ENCODE measurements at places on chromosomes 16 and 17. TPM values are rescaled to one million over a fixed set of nuclear protein-coding genes. Genes with fewer than 3 reads are reported as not detected.

Gene RHBDF1
- total RNA-seq, result 61.7 TPM

DNA sequence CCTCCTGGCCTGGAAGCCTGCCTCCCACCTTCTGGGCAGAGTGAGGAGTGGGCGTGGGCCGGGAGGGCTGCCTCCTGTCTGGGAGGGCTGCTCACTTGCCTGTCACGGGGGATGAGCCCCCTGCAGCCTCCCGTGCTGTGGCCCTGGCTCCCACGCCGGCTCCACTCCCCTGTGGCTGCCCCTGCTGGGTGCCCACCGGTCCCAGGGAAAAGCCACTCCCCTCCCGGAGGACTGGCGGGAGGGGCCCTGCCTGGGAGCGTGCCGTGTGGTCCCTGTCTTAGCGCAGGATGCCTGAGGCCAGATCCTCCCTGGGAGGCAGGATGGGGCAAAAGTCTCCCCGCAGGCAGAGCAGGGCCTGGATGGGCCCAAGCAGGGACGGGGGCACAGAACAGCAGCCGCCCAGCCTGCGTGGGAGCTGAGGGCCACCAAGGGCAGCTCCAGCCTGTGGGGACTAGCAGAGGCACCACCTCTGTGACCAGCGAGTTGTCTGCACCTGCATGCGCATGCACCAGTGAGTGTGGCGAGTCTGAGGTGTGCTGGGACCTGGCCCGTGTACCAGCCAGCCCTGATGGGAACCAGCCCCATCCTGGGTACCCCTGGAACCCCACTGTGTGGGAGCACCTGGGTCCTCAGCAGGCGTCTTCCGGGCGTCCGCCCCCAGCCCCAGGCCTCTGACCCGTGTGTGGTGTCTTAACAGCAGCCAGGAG lies 339.9 kb downstream of the SEC14L1 start:
- no peaks in the 10 kb centered on the region for H3K36me3 ChIP-seq
- H3K27ac ChIP-seq, result no peak overlapping the region
- peaks cover 26% of the 10 kb centered on the region for H3K4me1 ChIP-seq
- DNase-seq, result no peak
- H3K27me3 ChIP-seq, result no peaks in the 10 kb centered on the region

- H3K4me3 ChIP-seq, result no peak overlapping the region
- no peak overlapping the region for H3K27ac ChIP-seq
- DNase-seq, result no peak
- peaks cover 15% of the 10 kb centered on the region for H3K27me3 ChIP-seq
Observed at GRCh38 chr17:14986127-14986526, 279.0 kb downstream of the PMP22 start.

GRCh38 chr17:77377710-77378235 lies 237.0 kb downstream of the SEC14L1 start:
- no peaks in the 10 kb centered on the region for H3K27me3 ChIP-seq
- no peak overlapping the region for H3K4me3 ChIP-seq

DNA sequence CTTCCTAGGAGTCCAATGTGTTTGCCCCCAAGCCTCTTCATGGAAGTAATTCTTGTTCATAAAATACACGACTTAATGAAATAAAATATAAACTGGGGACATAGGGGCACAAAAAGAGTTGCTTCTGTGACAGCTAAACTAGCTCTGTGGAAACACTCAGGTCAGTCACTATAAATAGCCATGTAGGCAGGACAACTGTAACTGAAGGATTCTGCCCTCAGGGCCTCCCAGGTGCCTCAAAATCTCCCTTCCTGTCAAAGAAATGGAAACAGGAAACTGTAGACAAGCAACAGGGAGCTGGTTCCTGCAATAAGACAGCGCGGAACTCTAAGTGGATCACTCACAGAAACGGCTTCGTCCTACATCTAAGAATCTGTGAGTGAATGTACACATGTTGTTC lies 178.1 kb upstream of the ZFHX3 start:
- H3K4me3 ChIP-seq, result no peak overlapping the region
- no peak for DNase-seq
- no peak overlapping the region for H3K27ac ChIP-seq
- H3K27me3 ChIP-seq, result peaks cover 12% of the 10 kb centered on the region
- H3K4me1 ChIP-seq, result no peaks in the 10 kb centered on the region

GRCh38 chr17:45645330-45645729 lies 138.8 kb upstream of the CRHR1 start:
- no peak overlapping the region for H3K4me3 ChIP-seq
- no peaks in the 10 kb centered on the region for H3K36me3 ChIP-seq
- no peak overlapping the region for H3K27ac ChIP-seq
- H3K4me1 ChIP-seq, result no peaks in the 10 kb centered on the region

- DNase-seq, result no peak
- H3K36me3 ChIP-seq, result no peaks in the 10 kb centered on the region
- no peak overlapping the region for H3K27ac ChIP-seq
- no peak overlapping the region for H3K4me3 ChIP-seq
Observed at GRCh38 chr17:78019976-78020716, 61.6 kb downstream of the TNRC6C start.

GRCh38 chr17:13462673-13463124 lies 139.0 kb downstream of the HS3ST3A1 start:
- no peak for DNase-seq
- no peak overlapping the region for H3K4me3 ChIP-seq
- peaks cover 21% of the 10 kb centered on the region for H3K4me1 ChIP-seq
- H3K27me3 ChIP-seq, result no peaks in the 10 kb centered on the region
- peak overlapping the region; percentile 38 for H3K27ac ChIP-seq

GRCh38 chr16:80894091-80894490 lies 89.7 kb upstream of the CDYL2 start:
- H3K36me3 ChIP-seq, result no peaks in the 10 kb centered on the region
- H3K27ac ChIP-seq, result no peak overlapping the region
- no peaks in the 10 kb centered on the region for H3K27me3 ChIP-seq
- no peak overlapping the region for H3K4me3 ChIP-seq

- H3K27me3 ChIP-seq, result no peaks in the 10 kb centered on the region
- DNase-seq, result no peak
- H3K27ac ChIP-seq, result no peak overlapping the region
Observed at GRCh38 chr17:79834565-79835469, 4.4 kb downstream of the CBX4 start.

Gene C16orf96
- total RNA-seq, result not detected

- no peaks in the 10 kb centered on the region for H3K36me3 ChIP-seq
- DNase-seq, result no peak
- no peak overlapping the region for H3K27ac ChIP-seq
- H3K27me3 ChIP-seq, result peaks cover 26% of the 10 kb centered on the region
Observed at GRCh38 chr16:57283214-57283958, 1.1 kb downstream of the PLLP start.

GRCh38 chr17:22512997-22513538 lies 820.7 kb downstream of the KCNJ18 start:
- no peaks in the 10 kb centered on the region for H3K27me3 ChIP-seq
- no peaks in the 10 kb centered on the region for H3K36me3 ChIP-seq
- H3K4me1 ChIP-seq, result no peaks in the 10 kb centered on the region
- no peak overlapping the region for H3K27ac ChIP-seq

DNA sequence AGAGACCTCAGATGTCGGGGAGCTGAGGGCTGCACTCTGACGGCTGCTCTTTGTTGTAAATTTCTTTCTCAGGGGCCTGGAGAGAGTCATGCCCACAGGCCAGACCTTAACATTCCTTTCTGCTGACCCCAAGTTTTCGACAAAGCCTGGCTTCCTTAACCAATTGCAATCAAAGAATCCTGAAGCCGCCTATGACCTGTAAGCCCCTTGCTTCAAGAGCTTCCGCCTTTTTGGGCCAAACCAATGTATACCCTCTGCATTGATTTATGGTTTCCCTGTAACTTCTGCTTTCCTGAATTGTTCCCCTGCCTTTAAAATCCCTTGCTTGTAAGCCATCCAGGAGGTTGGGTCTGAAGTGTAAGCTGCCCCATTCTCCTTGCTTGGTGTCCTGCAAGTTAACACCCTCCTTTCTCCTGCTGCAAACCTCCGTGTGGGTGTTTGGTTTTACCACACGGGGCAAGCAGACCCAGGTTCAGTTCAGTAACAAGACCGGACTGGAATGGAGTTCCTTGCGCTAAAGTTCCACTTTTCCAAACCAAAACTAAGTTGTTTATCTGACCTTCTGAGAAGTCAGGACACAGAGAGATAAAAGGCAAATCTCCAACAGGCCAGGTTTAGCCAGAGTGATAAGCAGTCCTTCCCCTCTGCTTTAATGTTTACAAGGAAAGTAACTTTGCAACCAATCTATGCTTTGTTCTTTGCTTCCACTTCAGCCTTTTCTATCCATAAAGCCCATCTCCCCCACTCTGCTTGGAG lies 141.6 kb downstream of the KCNJ12 start:
- no peaks in the 10 kb centered on the region for H3K36me3 ChIP-seq
- no peak for DNase-seq
- no peaks in the 10 kb centered on the region for H3K4me1 ChIP-seq
- H3K27ac ChIP-seq, result no peak overlapping the region

DNA sequence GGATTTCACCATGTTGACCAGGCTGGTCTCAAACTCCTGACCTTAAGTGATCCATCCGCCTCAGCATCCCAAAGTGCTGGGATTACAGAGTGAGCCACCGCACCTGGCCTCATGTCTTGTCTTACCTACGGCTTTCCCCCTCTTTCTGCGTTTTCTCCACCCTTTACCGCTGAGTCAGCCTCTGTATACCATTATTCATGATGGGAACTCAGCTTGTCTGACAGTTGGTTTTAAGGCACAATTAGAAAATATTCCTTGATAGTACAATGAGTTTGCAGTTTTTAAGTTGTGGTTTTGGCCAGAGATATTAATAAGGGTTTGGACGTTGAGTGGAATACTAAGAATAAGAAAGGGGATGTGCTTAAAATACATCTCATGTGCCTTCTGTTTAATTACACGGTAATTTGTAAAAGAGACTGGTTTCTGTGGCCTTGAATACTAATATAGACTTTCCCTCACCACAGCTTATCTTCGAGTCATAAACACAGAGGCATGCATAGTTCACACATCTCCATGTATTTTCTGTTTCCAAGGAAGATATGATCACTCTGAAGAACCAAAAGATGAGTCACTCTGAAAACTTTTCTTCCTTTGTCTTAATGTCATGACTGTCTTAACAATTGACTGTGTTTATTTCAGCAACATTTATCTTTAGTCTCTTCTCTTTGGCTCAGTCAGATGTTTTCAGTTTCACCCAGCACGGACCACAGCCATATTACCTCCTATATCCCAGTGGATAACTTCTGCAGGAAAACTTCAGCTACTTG lies 54.4 kb downstream of the PITPNC1 start:
- H3K27me3 ChIP-seq, result no peaks in the 10 kb centered on the region
- peaks cover 9% of the 10 kb centered on the region for H3K4me1 ChIP-seq
- peak overlapping the region; percentile 45 for H3K4me3 ChIP-seq

DNA sequence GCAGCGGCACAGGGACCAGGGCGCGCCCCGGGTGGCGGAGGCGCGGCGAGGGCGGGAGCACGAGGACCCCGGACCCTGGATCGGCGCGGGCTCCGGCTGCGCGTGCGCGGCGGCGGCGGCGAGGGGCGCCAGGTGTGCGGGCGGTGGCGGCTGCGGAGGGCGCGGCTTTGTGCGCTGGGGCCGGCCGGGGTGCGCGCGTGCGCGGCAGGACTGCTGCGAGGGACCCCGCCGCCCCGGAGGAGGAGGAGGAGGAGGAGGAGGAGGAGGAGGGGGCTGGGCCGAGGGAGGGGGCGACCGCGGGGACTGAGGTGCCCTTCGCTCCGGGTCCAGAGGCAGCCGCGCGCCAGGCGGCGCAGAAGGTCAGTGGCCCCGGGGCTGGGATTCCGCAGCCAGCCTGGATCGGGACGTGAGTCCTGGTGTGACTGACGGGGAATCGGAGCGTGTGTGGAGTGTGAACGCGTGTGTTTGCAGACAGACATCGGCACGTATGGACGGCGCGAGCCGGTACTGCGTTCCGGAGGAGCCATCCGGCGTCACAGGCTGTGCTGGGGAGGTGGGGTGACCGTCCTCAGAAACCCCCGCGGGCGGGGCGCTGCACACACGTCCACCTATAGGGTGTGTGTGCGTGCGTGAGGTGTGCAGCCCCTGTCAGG lies 19.5 kb upstream of the RAP1GAP2 start:
- DNase-seq, result peak; percentile 11
- no peaks in the 10 kb centered on the region for H3K36me3 ChIP-seq
- H3K4me1 ChIP-seq, result no peaks in the 10 kb centered on the region
- H3K27ac ChIP-seq, result no peak overlapping the region

Gene TMEM238L
- not detected for total RNA-seq

Gene SUPT6H
- 45.0 TPM for total RNA-seq

DNA sequence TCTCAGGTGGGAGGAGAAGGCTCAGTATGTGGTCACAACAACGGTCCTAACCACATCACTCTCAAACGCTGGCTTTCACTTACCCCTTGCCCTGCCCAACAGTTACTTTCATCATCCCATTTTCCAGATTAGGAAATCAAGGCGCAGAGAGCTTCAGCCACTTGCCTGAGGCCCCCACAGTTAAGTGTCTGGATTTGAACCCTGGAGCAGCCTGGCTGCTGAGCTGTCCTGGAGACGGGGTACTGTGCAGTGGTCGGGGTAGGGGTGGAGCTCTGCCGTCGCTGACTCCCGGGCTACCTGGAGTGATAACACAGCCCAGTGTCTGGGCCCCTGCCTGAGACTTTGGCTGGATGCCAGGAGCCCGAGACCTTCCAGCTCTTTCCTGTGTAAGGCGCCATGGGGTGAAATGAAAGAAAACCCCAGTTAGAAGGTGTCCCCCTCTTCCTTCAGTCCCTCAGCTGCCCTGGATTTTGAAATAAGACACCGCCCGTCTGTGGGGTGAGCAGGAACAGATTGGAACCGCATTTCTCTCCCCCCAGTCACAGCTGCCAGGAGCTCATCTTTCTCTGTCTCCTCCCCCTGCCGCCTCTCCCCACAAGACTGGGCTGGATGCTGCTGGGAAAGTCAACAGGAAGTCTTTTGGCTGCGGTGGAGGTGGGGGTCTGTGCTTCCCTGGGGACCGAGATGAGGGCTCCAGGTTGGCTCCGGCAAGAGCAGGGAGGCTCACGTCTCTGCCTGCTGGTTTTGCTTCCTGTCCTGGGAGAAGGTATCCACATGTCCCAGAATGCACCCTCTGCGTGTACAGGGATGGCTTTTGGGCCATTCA lies 280.2 kb downstream of the SEC14L1 start:
- no peak overlapping the region for H3K4me3 ChIP-seq
- no peaks in the 10 kb centered on the region for H3K36me3 ChIP-seq
- H3K4me1 ChIP-seq, result peaks cover 46% of the 10 kb centered on the region
- peak; percentile 68 for DNase-seq

GRCh38 chr17:31511195-31511578 lies 119.7 kb downstream of the RAB11FIP4 start:
- no peak overlapping the region for H3K4me3 ChIP-seq
- H3K27ac ChIP-seq, result no peak overlapping the region
- H3K4me1 ChIP-seq, result no peaks in the 10 kb centered on the region
- no peak for DNase-seq

- H3K4me1 ChIP-seq, result peaks cover 11% of the 10 kb centered on the region
- H3K4me3 ChIP-seq, result no peak overlapping the region
- H3K36me3 ChIP-seq, result peaks cover 16% of the 10 kb centered on the region
- peak; percentile 93 for DNase-seq
- H3K27ac ChIP-seq, result peak overlapping the region; percentile 68
Observed at GRCh38 chr17:44417553-44417952, 28.1 kb upstream of the ITGA2B start.

Measured in GM23248 (cell line).